Colonic mucosa (tissue), 4 donors: ENCODE measurements at places on chromosomes 13 and 19. TPM values are rescaled to one million over a fixed set of nuclear protein-coding genes. Genes with fewer than 3 reads are reported as not detected.

DNA sequence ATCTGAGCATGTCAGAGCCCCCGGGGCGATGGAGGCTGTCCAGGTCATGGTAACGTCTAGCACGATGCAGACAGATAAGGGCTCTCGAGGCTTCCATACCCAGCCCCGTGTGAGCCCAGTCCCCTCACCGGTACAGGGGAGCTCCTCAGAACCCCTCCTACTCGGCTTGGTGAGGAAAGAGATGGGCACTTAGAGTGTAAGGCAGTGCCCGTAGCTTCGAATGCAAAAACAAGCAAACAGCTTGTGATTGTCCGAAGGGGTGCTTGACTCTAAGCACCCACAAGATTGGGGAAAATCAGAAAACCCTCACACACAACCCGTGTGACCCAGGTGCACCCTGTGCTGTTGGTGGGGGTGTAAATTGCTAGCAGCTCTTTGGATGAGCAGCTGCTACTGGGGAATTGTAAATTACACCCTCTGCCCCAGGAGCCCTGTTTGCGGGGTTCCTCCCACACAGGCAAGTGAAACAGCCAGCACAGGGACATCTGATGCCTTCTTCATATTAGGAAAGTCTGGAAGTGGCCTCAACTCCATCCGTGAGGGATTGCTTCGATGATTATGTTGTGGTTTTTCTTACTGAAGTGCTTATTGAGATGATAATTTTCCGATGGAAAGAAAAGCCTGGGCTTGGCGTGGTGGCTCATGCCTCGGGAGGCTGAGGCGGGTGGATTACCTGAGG, 918 bp upstream of the PSPN start:
- no peaks in the 10 kb centered on the region for H3K4me1 ChIP-seq
- no peak overlapping the region for H3K27ac ChIP-seq
- no peak for DNase-seq

ZNF135 gene
- total RNA-seq = 1.1 TPM

VSTM2B gene
- not detected for total RNA-seq

CGB5 gene
- not detected for total RNA-seq

FPR1 gene
- total RNA-seq = 2.5 TPM
